ENCODE measurements at places on chromosomes 1 and 21. TPM values are rescaled to one million over a fixed set of nuclear protein-coding genes. Genes with fewer than 3 reads are reported as not detected.
A peak's percentile ranks its signal among the peaks of the same experiment; 100 is the strongest.

- DNase-seq: no peak
Observed at GRCh38 chr1:154833841-154834240, 36.2 kb downstream of the KCNN3 start.

DNA sequence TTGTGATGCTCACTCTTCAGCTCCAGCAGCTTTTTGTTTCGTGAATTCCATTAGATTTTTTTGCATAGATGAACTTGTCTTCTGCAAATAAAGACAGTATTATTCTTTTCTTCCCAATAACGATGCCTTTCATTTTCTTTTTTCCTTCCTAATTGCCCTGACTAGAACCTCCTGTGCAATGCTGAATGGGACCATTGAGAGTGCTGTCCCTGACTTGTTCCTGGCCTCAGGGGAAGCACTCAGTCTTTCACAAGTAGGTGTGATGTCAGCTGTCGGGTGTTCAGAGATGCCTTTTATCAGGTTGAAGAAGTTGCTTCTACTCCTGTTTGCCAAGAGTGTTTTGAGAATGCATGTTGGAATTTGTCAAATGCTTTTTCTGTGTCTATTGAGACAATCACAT lies 64.3 kb upstream of the ADARB1 start:
- no peak for DNase-seq

GRCh38 chr1:202802998-202803932 lies 5.0 kb downstream of the KDM5B start:
- DNase-seq: no peak

GRCh38 chr1:210730023-210730422 lies 401.3 kb downstream of the HHAT start:
- DNase-seq: no peak

- no peak for DNase-seq
Observed at GRCh38 chr1:231151811-231152210, 10.0 kb upstream of the TRIM67 start.

DNA sequence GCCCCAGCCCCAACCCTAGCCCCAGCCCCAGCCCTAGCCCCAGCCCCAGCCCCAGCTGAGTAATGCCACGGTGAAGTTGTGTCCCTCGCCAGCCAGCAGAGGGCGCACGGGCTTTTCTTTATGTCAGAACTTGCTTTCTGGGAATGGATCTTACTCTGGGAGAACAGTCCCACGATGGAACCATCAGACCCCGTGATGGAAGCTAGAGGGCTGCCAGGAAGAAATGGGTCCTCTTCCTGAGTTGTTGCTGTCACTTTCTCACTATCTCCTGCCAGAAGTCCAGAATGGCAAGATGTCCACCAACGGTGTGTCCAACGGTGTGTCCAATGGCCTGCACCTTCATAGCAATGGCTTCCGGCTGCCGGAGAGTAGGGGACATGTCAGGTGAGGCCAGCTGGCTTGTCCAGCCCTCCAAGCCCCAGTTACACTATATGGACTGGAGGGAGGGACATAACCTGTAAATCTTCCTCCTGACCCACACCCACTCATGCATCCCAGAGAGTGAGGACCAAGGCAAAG lies 25.1 kb upstream of the TMEM222 start:
- DNase-seq: peak; percentile 21

- no peak for DNase-seq
Observed at GRCh38 chr1:226632169-226632879, 83.8 kb downstream of the STUM start.

GRCh38 chr1:222034790-222035189 lies 292.9 kb upstream of the DUSP10 start:
- DNase-seq: no peak

DNA sequence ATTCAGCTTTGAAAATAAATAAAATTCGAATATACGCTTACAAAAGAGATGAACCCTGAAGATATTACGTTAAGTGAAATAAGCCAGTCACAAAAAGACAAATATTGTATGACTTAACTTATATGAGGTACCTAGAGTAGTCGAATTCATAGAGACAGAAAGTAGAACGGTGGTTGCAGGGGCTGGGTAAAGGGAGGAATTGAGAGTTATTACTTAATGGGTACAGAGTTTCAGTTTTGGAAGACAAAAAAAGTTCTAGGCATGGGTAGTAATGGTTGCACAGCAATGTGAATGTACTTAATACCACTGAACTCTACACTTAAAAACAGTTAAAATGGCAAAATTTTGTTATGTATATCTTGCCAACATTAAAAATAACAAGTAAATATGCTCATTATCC lies 48.6 kb upstream of the ZNHIT6 start:
- DNase-seq: no peak

DNA sequence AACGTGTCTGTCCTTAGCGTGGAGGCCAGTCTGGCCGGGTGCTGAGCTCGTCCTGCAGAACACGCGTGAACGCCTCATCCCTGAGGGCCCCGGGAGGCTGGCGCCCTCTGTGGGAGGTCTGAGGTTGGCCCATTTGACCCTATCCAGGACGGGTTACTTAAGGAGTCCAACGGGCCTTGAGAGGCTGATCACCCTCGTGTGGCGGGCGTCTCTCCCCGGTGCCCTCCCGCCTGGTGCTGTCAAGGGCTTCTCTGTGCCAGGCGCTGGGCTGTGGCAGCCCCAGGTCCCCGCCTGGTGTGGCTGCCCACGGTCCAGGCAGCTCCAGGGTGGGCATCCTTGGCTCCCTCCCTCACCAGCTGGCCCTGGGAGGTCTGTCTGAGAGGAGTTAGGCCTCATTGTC lies 9.7 kb downstream of the SKI start:
- no peak for DNase-seq

DNA sequence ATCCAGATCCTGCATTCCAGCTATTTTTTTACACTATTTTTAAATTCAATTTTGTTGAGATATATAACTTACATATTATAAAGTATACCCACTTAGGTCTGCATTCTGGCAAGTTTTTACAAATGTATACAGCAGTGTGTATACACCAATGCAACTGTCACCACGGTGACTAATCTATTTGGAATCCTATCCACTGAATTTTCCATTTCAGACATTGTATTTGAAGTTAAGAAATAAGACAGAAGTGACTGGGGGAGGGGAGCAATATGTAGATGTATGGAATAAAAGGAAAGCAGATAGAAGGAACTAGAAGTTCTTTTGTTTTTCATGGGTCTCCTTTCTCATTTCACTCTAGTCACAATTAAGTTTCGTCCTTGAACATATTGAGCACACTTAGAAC lies 431.5 kb upstream of the CHRM3 start:
- DNase-seq: no peak

- DNase-seq: peak; percentile 58
Observed at GRCh38 chr1:101259744-101260148, 22.9 kb downstream of the S1PR1 start.

TEX38 gene
- not detected for total RNA-seq

SSU72 gene
- total RNA-seq: 51.1 TPM

AADACL3 gene
- not detected for total RNA-seq
